NCI-H510A treated with DMSO at 0.1 percent for 48 hours (cell line): ENCODE measurements at places on chromosomes 4 and X.

GRCh38 chr4:31351695-31352094, 631.5 kb downstream of the PCDH7 start:
- no peak for DNase-seq

- DNase-seq = no peak
These were observed 20.1 kb downstream of the GPR143 start for GRCh38 chrX:9745417-9746115.

DNA sequence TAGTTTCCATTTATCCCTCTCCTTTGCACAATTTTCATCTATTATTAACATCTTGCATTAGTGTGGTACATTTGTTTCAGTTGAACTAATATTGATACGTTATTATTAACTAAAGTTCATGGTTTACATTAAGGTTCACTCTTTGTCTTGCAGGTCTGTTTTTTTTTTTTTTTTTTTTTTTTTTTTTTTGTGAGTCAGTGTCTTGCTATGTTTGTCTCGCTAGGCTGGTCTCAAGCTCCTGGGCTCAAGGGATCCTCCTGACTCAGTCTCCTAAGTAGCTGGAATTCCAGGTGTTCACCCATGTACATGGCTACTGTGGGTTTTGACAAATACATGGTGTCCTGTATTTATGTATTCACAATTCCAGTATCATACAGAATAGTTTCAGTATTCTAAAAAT, 6.8 kb downstream of the TBC1D19 start:
- DNase-seq = no peak

DNA sequence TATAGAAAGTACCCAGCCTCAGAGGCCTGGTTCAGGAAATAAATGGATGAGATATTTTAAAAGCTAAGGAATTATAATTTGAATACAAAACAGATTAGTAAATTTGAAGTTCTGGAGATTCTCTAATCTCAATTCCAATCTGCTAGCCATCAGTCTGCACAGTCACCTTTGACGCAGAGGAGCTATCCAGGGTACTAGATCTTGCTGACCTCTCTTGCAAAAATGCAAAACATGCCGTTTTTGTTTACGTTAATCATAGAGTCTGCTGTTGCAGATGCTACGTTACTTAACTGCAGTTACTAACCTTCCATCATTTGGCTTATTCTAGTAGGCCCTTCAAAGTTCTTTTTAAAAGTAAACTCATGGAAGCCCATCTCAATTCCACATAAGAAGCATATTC, 10.4 kb downstream of the CCSER1 start:
- DNase-seq = no peak

DNA sequence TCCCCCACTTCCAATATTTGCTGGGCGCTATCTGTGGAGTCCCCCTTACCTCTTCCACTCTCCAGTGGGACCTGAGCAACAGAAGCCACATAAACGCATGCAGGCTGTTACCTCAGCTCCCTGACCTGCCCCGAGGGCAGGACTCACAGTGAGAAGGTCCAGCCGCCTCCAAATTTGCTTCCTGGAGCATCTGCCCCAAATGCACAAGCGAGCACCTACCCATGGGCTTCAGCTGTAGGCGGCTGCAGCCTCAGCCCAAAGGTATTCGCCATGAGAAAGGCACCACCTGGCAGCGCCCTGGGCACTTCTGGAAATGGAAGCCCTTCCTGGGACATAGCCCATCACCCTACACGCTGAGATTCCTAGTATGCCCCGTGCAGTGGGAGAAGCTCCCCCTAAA, 23.4 kb downstream of the SPACA5 start:
- no peak for DNase-seq

- no peak for DNase-seq
These were observed 17.0 kb downstream of the SDAD1 start for GRCh38 chr4:75973766-75974165.

GRCh38 chr4:108636246-108636645, 14.2 kb upstream of the OSTC start:
- no peak for DNase-seq

DNA sequence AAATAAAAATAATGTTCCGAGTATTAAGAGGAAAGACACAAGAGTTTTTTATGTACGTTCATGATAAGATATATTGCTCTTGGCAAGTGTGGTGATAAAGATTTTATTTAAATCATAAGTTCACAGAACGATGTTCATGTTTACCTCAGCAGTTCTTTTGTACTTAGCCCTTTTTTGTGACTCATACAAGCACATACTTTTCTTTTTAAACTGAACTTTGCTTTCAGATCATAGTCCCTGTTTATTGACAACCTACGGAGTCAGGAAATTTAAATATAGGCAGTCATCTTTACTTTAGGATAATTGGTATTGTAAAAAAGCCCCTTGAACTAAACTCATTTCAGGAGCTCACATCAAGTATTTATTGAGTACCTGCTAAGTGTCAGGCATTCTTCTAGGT, 1.3 kb upstream of the CTSO start:
- DNase-seq = no peak

DNA sequence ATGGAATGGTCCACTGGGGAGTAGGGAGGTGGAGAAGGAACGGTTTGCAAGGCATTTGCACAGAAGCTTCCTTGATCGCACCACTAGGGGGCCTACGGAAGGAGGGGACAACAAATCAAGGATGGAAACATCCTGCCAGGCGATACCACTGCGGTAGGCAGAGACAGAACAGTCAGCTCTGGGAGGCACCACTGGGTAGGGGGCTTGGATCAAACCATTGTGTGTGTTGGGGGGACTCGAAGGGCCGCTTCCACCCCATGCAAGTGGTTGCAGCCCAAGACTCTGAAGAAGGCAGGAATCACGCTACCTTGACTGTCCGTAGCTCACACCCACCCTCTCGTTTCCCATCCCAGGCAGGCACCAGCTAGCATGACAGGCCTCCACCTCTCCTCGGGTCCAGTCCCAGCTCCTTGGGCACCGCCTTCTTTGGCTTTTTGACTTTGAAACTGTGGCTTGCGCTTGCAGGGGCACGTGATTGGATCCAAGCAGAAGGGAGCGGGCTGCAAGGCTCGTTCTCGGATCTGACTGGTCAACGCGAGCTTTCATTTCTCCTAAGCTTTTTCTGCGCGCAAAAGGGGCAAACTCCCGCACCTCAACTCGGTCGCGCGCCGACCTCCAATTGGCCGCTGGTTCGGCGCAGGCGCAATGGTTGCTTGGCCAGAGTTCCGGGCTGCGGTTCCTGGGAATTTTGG, 28.4 kb downstream of the GAGE1 start:
- DNase-seq = no peak

DNA sequence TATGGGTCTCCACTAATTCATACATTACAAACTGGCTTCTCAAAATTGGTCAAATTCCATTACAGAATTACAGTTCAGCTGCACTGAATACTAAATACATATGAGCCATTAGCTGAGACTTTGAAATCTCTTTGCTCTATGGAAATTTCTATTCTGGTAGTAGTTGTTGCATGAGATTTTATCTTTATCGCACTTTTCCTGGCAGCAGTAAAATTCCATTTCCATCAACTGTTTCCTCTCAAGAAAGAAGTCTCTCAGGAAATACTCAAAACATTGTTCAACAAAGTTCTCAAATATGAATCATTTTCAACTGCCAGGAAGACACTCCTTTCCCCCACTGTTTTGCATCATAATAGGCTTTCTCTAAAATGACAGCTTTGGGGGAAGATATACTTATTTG, 51.3 kb downstream of the ATP11C start:
- DNase-seq = no peak

DNA sequence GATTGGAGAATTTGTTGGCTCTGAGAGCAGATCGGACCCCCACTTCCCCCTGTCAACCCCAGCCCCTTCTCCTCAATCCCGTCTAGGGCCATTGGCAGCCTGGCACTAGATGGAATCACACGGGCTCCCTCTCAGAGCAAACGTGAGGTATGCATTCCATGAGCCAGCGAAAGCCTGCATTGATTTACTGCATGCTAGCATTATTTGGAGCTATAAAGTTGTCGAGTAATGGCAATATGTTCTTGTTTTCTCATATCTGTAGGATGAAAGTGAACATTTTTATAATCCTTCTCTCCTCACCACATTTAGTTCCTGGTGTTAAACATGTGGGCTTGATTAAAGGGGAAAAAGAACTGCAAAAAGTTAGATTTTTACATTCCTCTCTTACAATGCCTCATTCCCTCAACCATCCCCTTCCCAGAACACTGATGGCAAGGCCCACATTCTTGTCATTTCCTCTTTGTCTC, 159.2 kb downstream of the SPRY1 start:
- DNase-seq = no peak

GRCh38 chr4:148449921-148450320, 7.7 kb upstream of the NR3C2 start:
- DNase-seq = no peak

DNA sequence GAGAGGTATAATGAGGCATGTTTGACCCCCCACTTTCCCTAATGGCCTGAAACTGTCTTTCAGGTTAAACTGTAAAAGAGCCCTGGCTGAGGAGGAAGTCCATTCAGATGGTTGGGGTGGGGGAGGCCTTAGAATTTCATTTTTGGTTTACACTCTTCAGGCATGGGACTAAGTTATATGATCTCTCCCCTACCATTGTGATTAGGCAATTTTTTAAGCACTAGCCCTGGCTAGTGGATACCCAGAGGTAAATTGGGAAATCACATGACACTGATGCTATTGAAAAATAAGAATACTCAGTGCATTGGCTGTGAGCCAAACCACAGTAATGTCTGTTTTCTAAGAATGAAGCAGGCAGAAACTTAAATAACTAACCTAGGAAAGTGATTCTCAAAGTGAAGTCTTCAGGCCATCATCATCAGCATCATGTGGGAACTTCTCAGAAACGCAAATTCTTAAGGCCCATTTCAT, 149.7 kb downstream of the RRAGB start:
- no peak for DNase-seq

DNA sequence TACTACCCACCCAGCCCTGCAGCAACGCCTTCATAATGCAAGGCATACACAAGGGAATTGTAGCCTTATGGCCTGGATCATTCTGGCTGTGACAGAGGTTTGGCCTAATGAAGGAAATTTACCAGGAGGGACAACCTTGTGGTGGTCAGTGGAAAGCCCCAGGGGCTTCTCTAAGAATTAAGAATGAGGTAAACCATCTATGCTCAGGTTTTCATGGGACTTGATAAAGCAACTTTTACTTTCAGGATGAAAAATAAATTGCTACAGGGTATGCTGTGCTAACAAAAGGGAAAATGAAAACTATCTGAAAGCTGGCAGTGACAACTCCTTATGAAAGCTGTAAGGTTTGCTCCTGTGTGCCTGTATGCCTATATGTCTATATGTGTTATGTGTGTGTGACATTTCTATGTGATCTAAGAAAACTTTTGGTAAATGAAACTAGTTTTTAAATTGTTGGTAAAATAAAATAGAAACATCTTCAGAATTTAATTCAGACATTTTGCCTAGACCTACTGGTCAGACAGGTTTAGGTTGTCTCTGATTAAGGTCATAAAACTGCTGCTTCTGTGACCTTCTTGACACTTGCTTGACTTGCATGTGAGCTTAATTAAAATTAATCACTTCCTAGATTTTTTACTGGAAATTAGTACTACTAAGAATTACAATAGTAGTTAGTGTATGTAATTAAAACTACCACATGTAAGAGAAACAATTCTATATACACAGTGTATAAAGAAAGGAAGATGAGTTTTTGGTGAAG, 19.9 kb upstream of the TXK start:
- no peak for DNase-seq

GRCh38 chrX:44931441-44931973, 58.5 kb downstream of the KDM6A start:
- no peak for DNase-seq

GRCh38 chr4:48074657-48075056, 58.1 kb downstream of the NIPAL1 start:
- DNase-seq = no peak

DNA sequence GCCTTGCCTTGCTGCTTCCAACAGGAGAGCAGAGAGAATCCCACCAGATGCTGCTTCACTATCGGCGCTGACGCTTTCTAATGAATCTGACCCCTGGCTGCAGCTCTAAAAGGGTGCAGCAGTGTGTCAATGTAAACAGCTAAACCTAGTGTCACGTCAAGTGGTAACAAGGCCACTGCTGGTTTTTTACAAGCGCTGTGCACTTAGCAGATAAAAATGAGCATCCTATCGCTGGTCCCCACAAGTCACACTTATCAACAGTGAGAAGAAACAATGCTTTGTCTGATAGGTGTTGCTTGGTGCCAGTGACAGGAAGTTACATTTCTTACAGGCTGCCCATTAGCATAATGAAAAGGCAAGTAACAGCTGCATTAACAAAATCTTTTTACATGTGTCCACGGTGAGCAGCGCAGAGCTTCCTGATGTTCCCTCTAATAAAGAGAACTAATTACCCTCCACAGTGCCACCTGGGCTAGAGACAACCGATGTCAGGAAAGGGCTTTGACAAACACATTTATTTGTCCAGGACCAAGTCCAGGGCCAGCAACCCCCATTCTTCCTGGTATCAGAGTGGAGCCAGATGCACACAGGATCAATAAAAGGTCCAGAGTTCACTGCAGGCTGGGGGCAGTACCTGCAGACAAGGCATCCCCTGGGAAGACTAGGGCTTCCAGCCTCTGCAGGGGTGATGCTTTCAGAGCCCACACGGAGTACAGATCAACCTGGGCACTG, 176.0 kb downstream of the MGST2 start:
- peak; percentile 67 for DNase-seq

- no peak for DNase-seq
These were observed 304.0 kb upstream of the PITX2 start for GRCh38 chr4:110926841-110927400.

DNA sequence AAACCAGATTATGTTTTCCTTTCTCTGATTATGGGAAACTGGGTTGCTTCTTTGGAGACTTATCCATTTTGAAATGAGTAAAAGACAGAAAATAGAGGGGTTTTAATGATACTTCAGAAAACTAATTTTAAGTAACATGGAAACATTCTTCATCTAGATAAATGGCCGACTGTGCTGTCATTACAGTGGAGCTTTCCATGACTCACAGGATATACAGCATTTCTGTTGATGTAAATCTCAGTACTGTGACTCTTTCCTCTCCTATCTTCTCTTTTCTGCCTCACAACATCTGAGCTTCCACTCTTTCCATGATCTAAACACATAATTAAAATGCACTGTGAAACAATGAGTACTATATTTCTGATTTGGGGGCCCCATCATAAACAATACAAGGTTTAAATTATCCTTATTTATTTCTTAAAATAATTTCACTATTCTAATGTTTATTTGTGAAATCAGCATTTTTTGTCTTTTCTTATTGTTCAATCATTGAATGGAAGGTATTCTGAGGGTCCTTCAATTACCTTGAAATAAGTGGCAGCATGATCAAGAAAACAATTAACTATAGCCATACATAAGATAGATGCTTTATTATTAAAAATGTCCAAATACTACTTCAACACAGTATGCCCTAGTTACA, 19.3 kb downstream of the SEC24D start:
- DNase-seq = no peak

GRCh38 chr4:109295081-109295480, 7.4 kb downstream of the COL25A1 start:
- no peak for DNase-seq

- DNase-seq = no peak
These were observed 1099.5 kb upstream of the INTU start for GRCh38 chr4:126533146-126533805.
